ENCODE measurements at places on chromosomes 1 and 21.

GRCh38 chr1:199725002-199725565 lies 302.4 kb upstream of the NR5A2 start:
- no peak for DNase-seq

DNA sequence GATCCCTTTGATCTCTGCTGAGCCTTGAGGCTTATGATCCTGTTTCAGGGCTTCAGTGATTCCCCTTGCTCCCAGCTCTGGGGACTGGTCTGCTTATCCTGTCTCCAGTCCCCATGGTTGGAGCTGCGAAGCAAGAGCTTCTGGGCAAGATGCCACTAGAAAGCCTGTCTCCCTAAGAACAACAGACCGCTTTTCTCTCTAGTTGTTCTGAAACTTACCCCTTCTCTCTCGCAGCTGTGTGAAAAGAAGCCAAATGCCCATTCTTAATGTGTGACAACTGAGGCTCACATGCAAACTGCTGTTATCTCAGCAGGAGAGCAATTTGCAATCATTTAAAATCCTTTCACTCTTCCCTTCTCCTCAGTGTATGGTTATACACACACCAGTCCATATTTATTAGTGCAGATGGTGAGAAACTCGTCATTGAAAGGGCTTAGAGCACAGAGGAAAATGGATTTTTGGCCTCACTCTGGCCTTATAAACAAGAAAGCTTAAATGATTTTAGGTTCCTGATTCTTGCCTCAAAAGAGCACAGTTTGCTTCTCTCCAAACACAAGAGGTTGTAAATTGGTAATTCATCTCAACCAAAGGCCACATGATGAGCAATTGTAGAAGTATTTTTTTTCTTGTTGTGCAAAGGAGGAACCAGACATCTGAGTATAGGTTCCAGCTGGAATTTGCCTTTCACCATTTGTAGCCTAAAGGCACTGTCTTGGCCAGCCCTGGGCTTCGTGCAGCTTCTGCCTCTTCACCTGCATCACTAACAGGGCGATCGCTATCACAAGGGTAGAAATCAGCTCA lies 179.2 kb upstream of the LMO4 start:
- DNase-seq = no peak

DNA sequence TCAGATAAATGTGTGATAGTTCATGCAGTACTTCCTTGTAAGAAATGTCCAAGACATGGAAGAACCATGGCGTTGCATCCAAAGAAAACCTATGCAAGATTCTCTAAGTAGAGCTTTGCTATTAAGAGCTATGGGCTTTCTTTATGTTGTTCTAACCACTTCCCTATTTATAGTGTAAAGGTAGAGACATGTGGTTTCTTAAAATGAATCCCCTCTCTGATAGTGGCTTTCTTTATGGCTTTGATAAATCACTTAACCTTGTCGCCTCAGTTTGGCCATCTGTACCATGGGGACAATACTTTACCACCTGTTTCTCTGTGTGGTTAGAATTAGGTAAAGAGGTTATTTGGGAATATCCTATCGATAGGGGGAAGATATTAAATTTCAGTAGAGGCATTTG lies 305.5 kb downstream of the NFIA start:
- DNase-seq = no peak

- no peak for DNase-seq
Observed at GRCh38 chr1:62673629-62674028, 14.6 kb downstream of the DOCK7 start.

DNA sequence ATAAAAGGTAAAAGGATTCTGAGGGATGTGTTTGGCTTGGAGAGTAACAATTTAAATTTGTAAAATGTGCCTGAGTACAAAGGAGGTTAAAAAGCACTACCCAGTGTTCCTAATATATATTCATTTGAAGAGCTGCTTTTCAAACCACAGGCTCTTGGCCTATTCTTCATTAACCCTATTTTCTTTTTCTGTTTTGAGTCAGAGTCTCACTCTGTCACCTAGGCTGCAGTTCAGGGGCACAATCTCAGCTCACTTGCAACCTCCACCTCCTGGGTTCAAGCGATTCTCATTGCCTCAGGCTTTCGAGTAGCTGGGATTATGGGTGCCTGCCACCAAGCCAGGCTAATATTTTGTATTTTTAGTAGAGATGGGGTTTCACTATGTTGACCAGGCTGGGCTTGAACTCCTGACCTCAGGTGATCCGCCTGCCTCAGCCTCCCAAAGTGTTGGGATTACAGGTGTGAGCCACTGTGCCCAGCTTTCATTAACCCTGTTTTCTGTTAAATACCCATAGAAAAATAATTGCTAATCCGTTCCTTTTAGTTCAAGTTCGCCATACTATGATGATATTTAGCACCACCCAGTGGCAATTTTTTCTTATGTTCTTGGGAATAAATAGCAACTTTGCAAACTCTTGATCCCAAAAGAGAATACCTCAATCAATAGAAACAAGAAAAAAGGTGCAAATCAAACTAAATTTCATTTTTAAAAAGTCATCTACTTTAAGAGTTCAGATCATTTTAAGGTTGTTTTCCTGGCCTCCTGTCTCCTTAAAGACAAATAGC lies 30.5 kb downstream of the ZBTB8OS start:
- no peak for DNase-seq

DNA sequence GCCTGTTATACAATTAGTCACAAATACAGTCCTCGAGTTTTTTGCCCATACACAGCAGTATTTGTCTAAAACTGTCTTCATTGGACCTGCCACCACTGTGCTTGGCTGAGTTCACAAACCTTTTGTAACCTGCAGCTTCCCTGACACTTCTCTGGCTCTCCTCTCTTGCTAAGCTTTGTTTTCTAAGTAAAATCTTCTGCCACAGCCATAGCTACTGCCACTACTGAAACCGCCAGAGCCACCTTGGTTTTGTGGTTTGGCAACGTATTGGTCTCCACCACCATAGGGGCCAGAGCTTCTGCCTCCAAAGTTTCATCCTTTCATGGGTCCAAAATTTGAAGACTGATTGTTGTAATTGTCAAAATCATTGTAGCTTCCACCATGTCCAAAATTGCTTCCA lies 668.2 kb upstream of the BRINP3 start:
- DNase-seq = no peak

DNA sequence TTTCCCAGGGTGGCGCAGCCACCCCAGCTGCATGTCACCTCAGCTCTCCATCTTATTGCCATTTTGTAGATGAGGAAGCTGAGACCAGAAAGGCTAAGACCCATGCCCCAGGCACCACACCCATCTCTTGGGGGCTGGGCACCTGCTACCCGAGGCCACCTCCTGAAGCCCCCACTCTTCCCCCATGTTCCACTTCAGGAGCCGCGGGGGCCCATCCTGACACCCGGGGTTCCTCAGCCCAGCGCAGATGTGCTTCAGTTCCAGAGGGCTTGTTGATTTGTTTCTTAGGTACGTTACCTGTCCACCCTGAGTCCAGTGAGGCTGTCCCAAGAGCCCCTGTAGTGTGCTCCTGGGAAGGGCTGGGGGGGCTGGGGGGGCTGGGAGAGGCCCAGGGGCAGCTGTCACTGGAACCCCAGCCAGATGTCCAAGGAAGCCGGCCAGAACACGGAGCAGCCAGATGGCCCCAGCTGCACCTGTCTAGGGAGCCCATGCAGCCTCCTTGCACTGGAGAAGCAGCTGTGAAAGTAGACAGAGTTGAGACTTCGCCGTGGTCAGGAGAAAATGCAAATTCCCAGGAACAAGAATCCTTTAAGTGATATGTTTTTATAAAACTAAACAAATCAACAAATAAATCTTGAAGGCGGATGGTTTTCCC lies 17.1 kb upstream of the CCDC27 start:
- peak; percentile 9 for DNase-seq

DNA sequence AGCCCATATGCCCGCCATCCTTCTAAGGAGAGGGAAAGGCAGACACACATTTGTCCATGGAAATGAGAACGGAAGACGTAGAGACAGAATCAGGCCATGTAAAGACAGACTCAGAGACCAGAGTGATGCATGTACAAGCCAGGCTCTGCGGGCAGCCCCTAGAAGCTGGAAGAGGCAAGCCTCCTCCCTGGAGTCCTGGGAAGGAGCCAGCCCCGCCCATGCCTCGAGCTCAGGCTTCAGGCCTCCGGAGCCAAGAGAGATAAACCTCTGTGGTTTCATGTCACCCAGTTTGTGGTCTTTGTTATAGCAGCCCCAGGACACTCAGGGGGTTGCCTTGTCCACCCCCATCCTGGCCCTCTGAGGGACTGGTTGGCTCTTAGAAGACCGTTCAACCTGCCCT lies 11.6 kb downstream of the PDE9A start:
- no peak for DNase-seq

DNA sequence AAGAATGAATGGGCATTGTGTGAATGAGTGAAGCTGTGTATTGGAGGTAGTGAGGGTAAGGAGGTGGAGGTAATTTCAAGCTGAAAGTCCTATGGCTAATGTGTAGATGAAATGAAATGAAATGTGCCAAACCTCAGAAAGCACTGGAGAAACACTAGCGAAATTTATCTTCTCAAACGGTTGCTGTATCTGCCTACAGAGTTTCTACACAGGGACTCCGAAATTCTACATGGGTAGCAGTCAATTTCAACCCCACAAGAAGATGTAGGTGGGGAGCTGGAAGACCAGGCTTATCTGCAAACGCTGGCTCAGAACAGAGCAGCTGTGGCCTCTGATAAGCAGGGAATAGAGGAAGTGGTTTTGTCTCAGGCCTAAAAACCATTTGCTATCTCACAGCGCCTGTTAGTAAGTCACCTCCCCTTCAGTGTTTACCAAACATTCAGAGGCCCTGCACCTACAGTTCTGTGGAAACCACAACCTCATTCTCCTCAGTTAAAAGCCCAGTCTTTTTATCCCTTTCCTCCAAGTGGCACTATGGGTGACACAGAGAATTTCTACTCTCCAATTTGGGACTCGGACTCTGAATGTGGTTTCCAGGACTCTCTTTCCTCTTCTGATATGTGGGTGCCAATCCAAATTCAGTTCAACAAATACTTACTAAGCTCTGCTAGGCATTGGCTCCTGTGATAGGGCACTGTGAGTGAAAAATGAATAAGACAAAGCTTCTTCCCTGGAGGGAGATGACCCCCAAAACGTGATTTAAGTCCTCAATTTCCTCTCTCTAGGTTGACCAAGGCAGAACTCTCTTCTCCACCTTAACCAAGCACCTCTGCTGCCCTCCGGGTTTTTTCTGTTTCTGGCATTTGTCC lies 17.2 kb upstream of the SLAMF6 start:
- DNase-seq = no peak

GRCh38 chr1:1299686-1300351 lies 7.9 kb downstream of the ACAP3 start:
- DNase-seq = no peak

- DNase-seq = peak; percentile 84
Observed at GRCh38 chr21:41207401-41208375, 39.7 kb downstream of the BACE2 start.

DNA sequence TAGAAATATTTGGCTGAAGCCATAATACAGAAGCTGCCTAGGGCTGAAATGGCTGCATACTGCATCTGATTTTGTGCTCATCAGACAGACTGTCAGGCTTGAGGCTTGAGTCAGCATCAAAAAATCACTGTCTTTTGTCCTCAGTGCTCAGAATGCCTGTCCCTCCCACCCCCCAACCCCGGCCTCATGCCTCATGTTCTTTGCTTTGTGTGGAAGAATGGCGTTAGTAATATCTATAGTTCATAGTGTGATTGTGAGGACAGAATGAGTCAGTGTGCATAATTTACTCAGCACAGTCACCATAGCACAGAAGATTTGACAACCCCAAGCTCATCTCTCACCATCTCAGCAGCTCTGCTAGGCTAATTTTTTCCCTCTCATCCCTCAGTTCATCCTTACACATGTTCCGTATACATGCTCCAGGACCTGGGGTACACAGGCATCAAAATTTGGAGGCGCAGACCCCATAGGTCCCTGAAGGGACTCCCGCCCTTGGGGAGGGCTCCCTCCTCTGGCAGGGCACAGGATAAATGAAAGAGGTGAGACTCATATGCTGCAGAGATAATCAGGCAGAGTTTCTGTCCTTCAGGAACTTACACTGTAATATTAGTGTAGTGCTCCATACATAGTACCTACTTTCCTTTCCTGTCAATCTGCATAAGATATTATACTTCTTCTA lies 159.1 kb upstream of the C8B start:
- DNase-seq = no peak

DNA sequence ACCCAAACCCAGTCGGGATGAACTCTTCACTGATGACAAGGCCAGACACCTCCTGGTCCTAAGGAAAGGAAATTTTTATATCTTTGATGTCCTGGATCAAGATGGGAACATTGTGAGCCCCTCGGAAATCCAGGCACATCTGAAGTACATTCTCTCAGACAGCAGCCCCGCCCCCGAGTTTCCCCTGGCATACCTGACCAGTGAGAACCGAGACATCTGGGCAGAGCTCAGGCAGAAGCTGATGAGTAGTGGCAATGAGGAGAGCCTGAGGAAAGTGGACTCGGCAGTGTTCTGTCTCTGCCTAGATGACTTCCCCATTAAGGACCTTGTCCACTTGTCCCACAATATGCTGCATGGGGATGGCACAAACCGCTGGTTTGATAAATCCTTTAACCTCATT lies 10.1 kb downstream of the CZIB start:
- DNase-seq = no peak

DNA sequence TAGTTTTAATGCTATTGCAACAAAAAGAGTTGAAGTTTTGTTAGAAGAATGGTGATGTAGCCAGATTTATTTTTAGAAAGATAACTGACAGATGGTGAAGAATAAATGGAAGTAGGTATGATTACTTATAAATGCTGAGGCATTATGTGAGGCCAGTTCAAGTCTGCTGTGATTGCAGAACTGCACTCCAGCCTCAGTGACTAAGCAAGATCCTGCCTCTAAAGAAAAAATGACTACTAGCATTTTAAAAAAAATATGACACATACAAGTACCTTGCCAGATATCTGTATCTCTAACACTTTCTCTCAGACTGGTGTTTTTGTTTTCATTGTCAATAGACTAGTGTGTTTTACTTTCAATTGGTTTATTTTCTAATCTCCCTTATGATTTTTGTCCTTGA lies 1242.4 kb upstream of the ADGRL4 start:
- DNase-seq = no peak

DNA sequence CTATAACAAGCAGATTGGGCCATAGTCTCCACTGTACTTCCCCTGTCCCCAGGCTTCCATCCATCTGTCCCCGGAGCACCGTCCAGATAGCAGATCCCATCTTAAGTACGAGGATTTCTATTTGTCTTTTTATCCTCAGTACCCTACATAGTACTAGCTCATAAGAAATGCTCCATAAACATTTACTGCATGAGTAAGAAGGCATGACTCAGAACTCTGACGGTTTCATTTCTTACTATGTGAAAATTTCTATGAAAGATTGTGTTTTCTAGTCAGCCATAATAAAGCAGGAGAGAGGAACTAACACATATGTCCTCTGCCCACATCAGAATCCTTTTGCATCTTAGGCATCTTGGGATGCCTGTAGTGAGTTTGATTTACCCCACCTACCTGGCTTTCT lies 49.5 kb downstream of the CHD1L start:
- DNase-seq = no peak

GRCh38 chr21:33237486-33237885 lies 7.7 kb downstream of the IFNAR2 start:
- DNase-seq = no peak

GRCh38 chr1:7616953-7617352 lies 154.1 kb upstream of the VAMP3 start:
- no peak for DNase-seq

GRCh38 chr1:64866689-64867088 lies 99.7 kb downstream of the JAK1 start:
- DNase-seq = no peak
